ENCODE measurements at places on chromosomes 1 and 21.

DNA sequence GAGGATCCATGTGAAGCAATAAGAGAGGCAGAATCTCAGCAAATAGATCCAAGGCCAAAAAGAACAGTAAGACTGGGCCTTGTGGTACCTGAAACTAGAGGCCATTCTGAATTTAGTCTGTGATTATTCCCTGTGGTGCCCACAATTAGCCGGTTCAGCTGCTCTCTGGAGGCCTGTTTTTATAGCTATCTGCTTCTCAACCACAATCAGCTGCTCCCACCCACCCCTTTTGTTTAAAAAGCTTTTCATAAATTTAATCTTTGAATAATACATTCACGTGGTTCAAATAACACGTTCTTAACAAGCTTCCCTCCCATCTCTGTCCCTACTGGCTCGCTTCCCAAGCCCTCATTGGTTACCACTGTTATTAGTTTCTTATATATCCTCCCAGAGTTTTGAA lies 18.0 kb downstream of the UBE2T start:
- DNase-seq: no peak

- no peak for DNase-seq
Measured at GRCh38 chr1:89962742-89963075, 32.2 kb upstream of the ZNF326 start.

DNA sequence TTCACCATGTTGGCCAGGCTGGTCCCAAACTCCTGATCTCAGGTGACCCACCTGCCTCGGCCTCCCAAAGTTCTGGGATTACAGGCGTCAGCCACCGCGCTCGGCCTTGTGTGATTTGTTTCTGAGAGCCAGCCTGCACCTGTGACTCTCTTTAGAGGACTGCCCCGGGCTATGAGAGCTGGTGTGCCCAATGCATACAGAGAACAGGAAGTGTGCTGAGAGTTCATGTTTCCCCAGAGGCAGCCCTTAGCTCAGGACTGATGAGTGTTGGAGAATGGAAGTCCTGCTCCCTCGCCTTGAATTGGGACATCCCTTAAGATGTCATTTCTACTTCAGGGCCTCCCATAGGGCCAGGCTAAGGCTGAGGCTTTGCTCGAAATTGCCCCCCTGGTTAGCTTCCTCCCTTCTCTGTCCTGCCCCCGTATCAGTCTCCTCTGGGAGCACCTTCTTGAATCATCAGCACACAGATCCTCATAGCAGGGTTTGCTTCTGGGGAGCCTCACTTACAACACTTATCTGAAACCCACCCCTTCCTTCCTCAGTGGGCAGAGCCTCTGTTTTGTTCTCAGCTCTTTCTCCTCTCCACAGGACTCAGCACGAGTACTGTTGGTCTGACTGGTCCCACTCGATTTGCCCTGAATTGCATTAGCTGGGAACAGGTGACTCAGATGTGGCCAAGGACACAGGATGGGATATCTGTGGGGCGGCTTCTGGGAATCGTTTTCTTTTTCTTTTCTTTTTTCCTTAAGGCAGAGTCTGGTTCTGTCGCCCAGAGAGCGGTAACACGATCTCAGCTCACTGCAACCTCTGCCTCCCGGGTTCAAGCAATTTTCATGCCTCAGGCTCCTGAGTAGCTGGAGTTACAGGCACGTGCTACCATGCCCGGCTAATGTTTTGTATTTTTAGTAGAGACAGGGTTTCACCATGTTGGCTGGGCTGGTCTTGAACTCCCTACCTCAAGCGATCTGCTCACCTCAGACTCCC lies 80.1 kb downstream of the UBIAD1 start:
- no peak for DNase-seq

DNA sequence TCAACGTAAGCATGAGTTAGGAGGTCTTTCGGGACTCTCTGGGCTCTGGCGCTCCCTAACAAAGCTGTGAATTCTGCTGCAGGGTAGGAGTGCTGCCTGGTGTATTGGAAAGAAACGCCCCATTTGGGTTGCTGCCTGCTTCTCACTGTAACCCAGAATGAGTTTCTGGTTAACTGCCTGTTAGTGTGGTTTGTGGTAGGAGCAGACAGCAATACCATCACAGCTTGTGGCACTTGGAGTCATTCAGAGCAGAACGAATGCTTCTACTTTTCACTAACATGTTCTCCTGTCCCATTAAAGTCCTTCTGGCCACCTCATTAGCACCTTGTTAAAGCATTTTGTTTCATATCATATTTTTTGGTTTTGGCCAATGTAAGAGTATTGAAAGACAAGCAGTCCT lies 18.1 kb downstream of the MAP3K7CL start:
- DNase-seq: no peak

GRCh38 chr1:14612256-14612655 lies 13.8 kb downstream of the KAZN start:
- DNase-seq: no peak

GRCh38 chr1:18941221-18942141 lies 15.0 kb downstream of the IFFO2 start:
- DNase-seq: no peak

- DNase-seq: no peak
Measured at GRCh38 chr1:12502336-12503109, 115.5 kb downstream of the DHRS3 start.

GRCh38 chr1:6130036-6130435 lies 50.1 kb downstream of the CHD5 start:
- DNase-seq: no peak

All from left ventricle myocardium inferior (tissue), 1 donor.